ENCODE measurements at places on chromosomes 11 and 22. TPM values are rescaled to one million over a fixed set of nuclear protein-coding genes. Genes with fewer than 3 reads are reported as not detected.

CALCB gene
- 0.07 TPM for total RNA-seq

SNX32 gene
- total RNA-seq: 0.07 TPM

RIN1 gene
- 40.8 TPM for total RNA-seq

OR10D3 gene
- not detected for total RNA-seq

NXPE2 gene
- total RNA-seq: not detected

CHRDL2 gene
- 2.5 TPM for total RNA-seq

RELA gene
- total RNA-seq: 79.4 TPM

C1QTNF4 gene
- 0.08 TPM for total RNA-seq

C11orf52 gene
- total RNA-seq: not detected

KCTD17 gene
- 26.3 TPM for total RNA-seq

RHOG gene
- total RNA-seq: 110 TPM

GPHA2 gene
- total RNA-seq: not detected

DDX25 gene
- total RNA-seq: 0.02 TPM
